ENCODE measurements at places on chromosomes 6 and 20.

- DNase-seq = no peak
Measured at GRCh38 chr6:195861-196360, 96.4 kb upstream of the DUSP22 start.

DNA sequence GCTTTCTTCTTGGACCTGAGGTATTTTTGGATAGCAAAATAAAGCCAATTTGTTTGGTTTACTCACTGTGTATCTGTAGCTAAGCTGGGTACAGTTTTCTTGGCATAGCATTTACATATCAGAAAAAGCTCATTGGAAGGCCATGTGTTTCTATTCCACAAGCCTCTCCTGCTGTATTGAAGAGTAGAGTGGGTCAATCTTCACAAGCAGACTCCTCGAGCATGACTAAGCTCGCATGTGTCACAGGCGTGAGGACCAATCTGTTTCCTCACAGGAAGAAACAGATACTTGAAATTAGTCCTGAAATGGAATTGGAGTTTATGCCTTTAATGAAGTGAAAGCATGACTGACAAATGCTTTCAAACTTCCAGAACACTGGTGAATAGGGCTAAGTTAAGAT, 1279.0 kb upstream of the MAP3K7 start:
- no peak for DNase-seq

DNA sequence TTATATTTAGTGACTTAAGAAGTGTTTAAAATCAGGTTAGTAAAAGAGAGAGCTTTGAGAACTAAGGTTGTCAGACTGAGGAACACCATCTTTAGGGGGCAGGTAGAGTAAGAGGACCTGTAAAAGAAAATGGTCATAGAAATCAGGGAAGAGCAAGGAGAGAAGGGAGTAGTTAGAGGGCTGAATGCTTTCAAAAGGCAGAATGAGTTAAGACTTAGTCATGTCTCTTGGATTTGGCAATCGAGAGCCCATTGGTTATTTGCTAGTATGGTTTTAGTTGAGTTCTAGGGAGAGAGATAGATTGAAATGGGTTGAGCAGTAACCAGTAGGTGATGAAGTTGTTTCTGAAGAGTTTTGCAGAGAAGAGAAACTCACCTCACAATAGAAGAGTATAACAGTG, 51.1 kb downstream of the RALGAPB start:
- no peak for DNase-seq

DNA sequence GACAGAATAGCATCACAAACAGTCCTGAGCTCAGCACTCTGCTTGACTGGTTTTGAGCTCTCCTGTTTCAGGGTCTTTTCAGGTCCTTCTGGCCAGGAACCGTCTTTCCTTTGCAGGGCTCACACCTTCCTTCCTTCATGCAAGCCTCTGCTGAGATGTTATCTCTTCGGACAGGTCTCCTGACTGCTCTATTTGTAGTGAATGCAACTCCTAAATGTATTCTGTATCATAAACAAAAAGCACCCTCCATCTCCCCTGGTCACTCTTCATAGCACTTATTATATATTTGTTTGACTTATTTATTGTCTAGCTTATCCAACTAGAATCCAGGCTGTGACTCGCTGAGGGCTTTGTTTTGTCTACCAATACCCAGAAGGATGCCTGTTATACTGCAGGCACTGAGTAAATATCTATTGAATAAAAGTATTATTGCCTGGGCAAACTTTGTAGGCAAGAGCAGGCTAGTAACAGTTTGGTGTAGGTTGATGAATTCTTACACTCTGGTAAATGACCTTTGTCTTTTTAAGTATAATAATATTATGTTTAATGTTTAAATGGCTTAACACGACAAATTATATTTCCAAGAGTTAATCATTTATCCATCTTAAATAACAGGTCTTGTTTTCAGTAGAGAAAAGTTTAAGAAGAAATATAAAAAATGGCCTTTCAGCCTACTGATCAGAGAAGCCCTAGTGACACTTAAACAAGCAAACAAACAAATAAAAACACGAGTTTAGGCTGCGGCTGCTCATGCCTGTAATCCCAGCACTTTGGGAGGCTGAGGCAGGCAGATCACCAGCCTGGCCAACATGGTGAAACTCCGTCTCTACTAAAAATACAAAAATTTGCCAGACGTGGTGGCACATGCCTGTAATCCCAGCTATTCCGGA, 199.7 kb downstream of the BCAS1 start:
- no peak for DNase-seq

DNA sequence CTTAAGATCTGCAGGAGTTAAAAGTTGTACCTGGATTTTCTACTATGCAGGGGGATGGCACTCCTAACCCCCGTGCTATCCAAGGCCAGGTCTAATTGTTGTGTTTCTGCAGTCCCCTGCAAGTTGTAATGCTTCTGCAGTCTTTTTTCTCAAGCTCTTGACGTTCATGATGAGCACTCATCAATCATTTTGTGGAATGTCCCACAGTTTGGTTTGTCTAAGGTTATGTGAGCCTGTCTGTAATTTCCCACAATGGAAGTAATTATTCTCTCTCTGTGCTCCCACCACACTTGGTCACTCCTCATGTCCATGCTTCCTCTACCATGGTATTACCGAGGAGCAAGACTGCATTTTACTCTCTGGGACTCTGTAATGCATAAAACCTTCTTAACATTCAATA, 107.6 kb upstream of the SSTR4 start:
- DNase-seq = no peak

DNA sequence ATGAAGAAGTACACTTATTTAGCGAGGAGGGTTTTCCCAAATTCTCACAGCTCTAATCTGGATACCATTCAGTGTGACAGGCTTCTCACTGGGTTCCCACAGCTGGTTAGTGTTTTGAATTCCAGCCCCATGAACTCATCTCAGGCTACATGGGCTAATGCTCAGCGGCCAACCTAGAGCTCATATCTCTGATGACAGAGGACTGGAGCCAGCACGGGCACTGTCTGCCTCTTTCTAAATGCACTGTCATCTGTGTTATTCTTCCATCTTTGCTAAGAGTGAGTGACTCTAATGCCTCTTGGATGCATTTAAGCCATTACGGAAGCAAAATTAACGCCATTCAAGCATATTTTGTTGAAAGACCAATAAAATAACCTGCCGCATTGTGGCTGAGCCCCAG, 308.9 kb upstream of the JAG1 start:
- DNase-seq = no peak

- no peak for DNase-seq
Measured at GRCh38 chr20:34029415-34029814, 35.7 kb downstream of the RALY start.

DNA sequence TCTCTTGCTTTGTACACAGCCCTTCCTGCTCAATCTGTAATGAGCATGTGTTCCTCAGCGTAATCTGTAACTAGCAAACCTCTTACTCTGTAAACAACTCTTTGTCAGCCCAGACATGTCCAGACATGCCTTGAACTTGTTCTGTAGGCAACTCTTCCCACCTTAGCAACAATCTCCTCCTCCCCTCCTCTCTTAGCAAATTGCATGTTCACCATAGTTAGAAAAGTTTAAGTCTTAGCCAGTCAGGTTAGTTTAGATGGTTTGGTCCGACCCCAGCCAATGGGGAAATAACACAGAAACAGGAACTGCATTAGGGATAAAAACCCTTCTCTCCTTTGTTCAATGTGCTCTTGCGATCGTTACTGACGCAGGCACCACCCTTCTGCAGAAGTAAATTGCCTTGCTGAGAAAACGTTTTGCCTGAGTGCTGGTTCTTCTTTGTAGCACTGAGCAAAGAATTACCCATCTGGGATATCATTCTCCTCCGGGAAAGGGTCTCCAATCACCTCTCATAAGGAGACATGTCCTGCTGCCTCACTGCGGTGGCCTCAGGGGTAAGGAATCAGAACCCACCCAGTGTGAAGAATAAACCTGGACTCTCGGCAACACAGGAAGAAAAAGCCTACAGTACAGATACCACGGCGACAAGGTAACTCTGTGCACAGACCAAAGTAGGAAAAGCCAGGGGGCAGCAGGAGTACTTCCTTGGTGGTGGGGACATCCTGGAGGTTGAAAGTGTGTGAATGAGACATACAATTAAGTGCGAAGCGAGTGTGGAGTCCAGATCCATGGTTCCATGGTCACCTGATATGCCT, 26.2 kb downstream of the PLN start:
- peak; percentile 16 for DNase-seq

- DNase-seq = no peak
Measured at GRCh38 chr6:54041239-54041638, 70.0 kb upstream of the MLIP start.

- DNase-seq = no peak
Measured at GRCh38 chr6:20302168-20302567, 89.9 kb upstream of the MBOAT1 start.

- DNase-seq = no peak
Measured at GRCh38 chr6:125228981-125229479, 72.7 kb downstream of the HDDC2 start.

DNA sequence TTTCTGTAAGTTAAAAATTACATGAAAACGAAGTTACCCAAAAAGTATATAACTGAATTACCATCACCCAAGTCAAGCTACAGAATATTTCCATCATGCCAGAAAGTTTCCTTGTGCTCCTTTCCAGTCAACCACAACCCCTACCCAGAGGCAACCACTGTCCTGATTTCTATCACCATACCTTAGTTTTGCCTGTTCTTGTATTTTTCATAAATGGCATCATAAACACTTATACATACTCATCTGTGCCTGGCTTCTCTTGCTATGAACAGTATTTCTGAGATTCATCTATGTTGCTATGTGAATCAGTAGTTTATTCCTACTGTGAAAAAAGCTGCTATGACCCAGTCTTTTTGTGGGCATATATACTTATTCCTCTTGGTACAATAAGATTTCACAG, 7.4 kb downstream of the FKBP5 start:
- DNase-seq = no peak

DNA sequence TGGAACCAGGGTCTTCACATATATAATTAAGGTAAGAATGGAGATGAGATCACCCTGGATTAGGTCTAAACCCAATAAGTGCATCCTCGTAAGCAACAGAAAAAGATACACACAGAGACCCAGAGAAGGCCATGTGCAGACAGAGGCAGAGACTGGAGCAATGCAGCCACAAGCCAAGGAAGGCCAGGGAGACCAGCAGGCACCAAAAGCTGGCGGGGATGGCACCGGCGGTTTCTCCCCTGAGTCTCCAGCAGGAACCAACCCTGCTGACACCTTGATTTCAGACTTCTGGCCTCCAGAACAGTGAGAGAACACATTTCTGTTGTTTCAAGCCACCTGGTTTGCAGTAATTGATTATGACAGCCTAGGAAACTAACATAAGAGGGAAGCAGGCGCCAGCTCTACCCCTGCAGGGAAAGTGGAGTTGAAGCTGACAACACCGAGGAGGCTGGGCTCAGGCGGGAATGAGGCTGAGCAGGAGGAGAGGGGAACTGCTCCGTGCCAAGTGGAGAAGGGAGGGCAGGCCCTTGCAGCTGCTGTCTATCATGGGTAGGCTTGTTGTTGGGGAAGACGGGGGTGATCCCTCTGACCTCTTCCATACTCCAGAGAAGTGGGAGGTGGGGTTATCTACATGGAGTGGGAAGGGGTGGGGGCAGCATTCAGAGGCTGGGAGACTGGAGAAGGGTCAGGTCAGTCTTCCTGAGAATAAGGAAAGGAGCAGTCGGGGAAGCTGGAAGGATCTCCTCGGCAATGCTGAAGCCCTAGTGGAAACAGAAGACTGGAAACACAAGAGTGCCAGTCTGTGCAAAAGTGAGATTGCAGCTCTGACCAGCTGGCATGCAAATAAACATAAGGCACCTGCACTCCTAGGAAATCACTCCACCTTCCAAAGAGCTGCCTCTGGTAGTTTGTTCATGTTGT, 72.7 kb downstream of the NFATC2 start:
- no peak for DNase-seq

- no peak for DNase-seq
Measured at GRCh38 chr6:163804991-163805390, 390.5 kb downstream of the QKI start.

GRCh38 chr6:106309766-106310373, 15.7 kb downstream of the ATG5 start:
- no peak for DNase-seq

- DNase-seq = no peak
Measured at GRCh38 chr20:17061715-17062114, 165.1 kb upstream of the PCSK2 start.

DNA sequence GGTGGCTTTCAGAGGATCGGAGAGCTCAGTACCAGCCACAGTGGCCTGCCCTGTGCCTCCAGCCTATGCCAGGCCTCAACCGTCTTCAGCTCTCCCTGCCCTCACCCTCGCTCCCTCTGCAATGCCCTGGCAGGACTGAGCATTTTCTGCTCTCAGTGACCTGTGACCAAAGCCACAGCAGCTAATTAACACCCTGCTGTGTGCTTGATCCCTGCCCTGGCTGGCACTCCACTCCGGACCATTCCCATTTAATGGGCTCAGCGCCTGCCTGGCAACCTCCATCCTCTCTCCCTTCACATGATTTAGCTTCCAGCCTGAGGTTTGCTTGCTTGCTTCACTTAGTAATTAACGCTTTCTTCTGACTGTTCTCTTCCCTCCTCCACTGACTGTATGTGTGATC, 287.5 kb downstream of the LRFN2 start:
- DNase-seq = no peak

DNA sequence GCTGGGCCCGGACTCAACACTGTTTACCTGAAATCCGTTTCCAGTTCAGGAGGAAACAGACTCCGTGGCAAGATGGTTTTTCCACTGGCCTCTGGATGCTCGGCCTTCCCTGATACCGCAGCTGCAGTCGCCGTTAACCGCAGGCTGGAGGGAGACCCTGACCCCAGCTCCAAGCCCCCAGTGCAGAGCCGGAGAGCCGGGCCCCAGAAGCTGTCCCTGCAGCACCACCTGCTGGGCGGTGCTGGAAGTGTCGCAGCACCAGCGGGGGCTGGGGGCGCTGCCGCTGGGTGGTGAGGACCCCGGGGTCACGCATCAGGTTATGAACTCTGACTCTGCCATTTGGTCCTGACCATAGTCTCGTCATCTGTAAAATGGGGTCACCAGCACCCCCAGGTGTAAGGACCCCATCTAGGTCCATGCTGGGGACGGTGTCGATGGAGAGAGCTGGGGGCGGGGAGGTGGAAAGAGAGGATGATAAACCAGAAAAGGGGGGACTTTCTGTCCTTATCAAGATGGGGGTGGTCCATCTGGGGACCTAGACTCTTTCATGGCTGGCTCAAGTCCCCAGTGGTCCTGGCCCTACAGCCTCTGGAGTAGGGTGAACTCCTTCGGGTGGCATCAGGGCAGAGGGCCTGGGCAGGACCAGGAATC, 20.8 kb upstream of the CHRNA4 start:
- DNase-seq = peak; percentile 1

DNA sequence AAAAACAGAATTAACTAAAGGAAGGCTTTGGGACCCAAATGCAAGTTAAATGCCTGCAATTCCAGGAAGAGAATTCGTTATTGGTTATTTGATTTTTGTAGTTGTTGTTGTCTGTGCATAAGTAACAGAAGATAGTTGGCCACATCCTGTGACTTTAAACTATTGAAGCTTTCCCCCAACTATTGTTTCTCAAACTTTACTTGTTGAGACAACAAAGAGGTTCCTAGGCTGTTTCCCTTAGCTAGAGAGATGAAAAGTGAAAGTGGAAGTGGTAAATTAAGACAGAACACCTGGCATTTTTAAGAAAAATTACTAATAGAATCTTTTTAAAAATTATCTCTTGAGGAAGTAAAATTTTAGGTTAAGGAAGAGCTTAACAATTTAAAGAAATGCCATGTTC, 525.2 kb downstream of the PKHD1 start:
- DNase-seq = no peak

Measured in hematopoietic multipotent progenitor cell treated with erythropoietin and hydrocortisone succinate and interleukin-3 and kit ligand, for 8 days (in vitro differentiated cells).